ENCODE measurements at places on chromosomes 6 and 20.
A peak's percentile ranks its signal among the peaks of the same experiment; 100 is the strongest.

GRCh38 chr20:35134880-35135279 is 12.3 kb downstream of the EDEM2 start:
- no peak overlapping the region for H3K4me3 ChIP-seq
- no peaks in the 10 kb centered on the region for H3K27me3 ChIP-seq
- no peak for DNase-seq
- peaks cover 37% of the 10 kb centered on the region for H3K36me3 ChIP-seq
- H3K27ac ChIP-seq = no peak overlapping the region
- no peaks in the 10 kb centered on the region for H3K4me1 ChIP-seq

GRCh38 chr6:115932481-115932880 is 128.2 kb downstream of the FRK start:
- no peak overlapping the region for H3K4me3 ChIP-seq
- no peak for DNase-seq
- H3K36me3 ChIP-seq = no peaks in the 10 kb centered on the region
- H3K4me1 ChIP-seq = no peaks in the 10 kb centered on the region
- no peak overlapping the region for H3K27ac ChIP-seq

GRCh38 chr20:63226042-63226943 is 9.4 kb upstream of the BIRC7 start:
- H3K4me1 ChIP-seq = peaks cover 9% of the 10 kb centered on the region
- no peak overlapping the region for H3K4me3 ChIP-seq
- peaks cover 32% of the 10 kb centered on the region for H3K27me3 ChIP-seq
- no peak for DNase-seq

DNA sequence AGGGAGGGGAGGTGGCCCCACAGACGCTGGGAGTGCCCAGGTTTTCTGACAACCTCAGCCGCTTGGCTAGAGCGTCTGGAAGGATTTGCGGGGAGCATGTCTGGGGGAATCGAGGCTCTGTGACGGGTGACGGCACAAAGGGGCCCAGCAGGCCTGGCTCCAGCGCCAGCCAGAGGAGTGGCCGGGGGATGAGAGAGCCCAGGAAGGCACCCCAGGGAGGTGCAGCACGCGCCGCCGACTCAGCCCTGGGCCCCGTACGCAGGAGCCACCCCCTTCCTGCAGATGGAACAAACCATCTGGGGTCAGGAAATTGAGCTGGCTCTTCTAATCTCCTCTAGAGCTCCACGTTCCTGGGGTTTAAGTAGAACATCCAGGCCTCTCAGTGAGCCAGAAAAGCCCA is 5.9 kb upstream of the SLCO4A1 start:
- peaks cover 19% of the 10 kb centered on the region for H3K4me1 ChIP-seq
- peaks cover 25% of the 10 kb centered on the region for H3K27me3 ChIP-seq
- no peak overlapping the region for H3K4me3 ChIP-seq
- no peak overlapping the region for H3K27ac ChIP-seq

DNA sequence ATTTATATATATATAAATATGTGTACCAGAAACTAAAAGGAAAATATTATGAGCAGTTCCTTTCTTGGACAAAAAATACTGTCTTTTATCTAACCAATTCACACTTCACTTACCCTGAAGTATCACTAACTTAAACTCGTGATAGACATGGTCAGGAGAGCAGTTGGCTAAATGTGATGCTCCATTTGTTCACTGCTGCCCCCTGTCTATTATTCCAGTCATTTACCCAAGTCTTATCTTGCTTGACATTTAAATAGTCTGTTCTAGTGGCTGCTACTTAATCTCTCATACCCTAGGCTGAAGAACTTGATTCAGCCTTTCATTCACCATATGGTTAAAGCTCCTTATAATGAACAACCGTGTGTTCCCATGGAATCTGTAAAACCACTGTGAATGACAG is 789.6 kb upstream of the EYS start:
- H3K4me3 ChIP-seq = no peak overlapping the region
- no peaks in the 10 kb centered on the region for H3K4me1 ChIP-seq
- H3K36me3 ChIP-seq = no peaks in the 10 kb centered on the region
- DNase-seq = no peak
- H3K27ac ChIP-seq = no peak overlapping the region

GRCh38 chr6:72651174-72651573 is 29.3 kb downstream of the KCNQ5 start:
- H3K27ac ChIP-seq = no peak overlapping the region
- H3K4me1 ChIP-seq = peaks cover 39% of the 10 kb centered on the region
- peaks cover 5% of the 10 kb centered on the region for H3K36me3 ChIP-seq
- H3K4me3 ChIP-seq = no peak overlapping the region

GRCh38 chr20:5044075-5044620 is 42.8 kb upstream of the SLC23A2 start:
- no peak overlapping the region for H3K4me3 ChIP-seq
- DNase-seq = no peak
- H3K36me3 ChIP-seq = no peaks in the 10 kb centered on the region
- H3K4me1 ChIP-seq = peaks cover 25% of the 10 kb centered on the region
- H3K27ac ChIP-seq = no peak overlapping the region

- H3K27ac ChIP-seq = no peak overlapping the region
- no peaks in the 10 kb centered on the region for H3K36me3 ChIP-seq
- H3K4me3 ChIP-seq = no peak overlapping the region
- H3K27me3 ChIP-seq = no peaks in the 10 kb centered on the region
These were observed 188.0 kb downstream of the ARHGAP18 start for GRCh38 chr6:129521946-129522345.

DNA sequence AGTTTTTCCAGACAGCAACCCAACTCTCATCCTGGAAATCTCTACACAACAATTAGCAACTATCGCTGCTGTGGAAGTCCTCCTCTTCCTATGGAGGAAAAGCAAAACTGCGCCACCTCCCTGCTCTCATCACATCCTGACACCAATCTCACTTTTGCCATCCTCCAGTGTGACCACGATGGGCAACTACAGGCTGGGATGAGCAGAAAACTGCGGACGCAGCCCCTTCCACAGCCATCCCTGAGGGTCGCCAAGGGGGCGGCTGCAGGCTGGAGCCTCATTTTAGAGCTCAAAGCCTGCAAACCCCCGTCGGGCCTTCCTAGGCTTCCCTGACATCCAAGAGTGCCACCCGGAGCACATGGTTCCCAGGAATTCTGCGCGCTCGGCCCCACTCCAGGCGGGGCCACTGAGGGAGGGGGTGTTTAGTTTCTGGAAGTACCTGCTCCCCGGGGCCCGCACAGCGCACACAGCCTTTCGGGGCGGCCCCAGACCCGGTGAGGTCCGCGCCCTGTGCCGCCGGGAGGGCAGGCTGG is 1.2 kb downstream of the TCFL5 start:
- peak overlapping the region; percentile 1 for H3K27ac ChIP-seq
- peaks cover 20% of the 10 kb centered on the region for H3K4me1 ChIP-seq
- H3K36me3 ChIP-seq = peaks cover 18% of the 10 kb centered on the region
- DNase-seq = no peak

GRCh38 chr20:61933951-61934715 is 131.5 kb downstream of the TAF4 start:
- no peak for DNase-seq
- H3K27ac ChIP-seq = no peak overlapping the region
- no peaks in the 10 kb centered on the region for H3K4me1 ChIP-seq
- H3K36me3 ChIP-seq = no peaks in the 10 kb centered on the region
- H3K27me3 ChIP-seq = peaks cover 8% of the 10 kb centered on the region

- H3K4me3 ChIP-seq = no peak overlapping the region
- peaks cover 20% of the 10 kb centered on the region for H3K36me3 ChIP-seq
- no peaks in the 10 kb centered on the region for H3K27me3 ChIP-seq
- H3K4me1 ChIP-seq = peaks cover 42% of the 10 kb centered on the region
- no peak for DNase-seq
- H3K27ac ChIP-seq = no peak overlapping the region
These were observed 22.6 kb downstream of the CNR1 start for GRCh38 chr6:88143421-88144157.

Data from stimulated activated naive B cell treated with anti-CD40 and anti-IgM and Interleukin-4, amounts not matched to agents 10 μg/mL and 1 μg/mL and 100 μg/mL, for 72 hours (primary cell).